Colonic mucosa (tissue), 4 donors: ENCODE measurements at places on chromosomes 1 and 21.
A peak's percentile ranks its signal among the peaks of the same experiment; 100 is the strongest.

DNA sequence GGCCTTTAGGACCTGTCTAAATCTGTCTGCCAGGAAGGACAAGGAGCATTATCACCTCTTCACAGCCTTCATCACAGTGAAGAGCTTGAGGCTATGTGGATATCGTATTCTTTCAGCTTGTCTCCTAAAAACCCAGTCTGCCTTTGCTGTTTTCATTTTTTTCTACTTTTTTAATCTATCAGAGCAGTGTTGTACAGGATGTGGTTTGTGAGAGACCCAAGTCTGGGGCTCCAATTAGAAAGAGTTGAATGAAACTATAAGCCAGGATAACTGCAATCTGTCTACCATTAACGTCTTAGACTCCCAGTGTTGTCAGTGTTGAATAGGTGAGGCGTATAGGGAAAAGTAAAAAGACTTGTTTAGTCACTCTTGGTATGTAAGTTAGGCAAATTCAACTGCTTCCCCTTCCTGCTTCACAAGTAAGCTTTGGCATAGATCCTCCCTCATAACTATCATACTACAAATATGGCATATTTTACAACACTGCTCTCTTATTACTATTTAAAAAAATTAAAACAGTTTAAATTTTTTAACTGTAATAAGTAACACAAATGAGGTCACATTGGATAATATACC is 1225.8 kb upstream of the PRMT6 start:
- no peak for DNase-seq

DNA sequence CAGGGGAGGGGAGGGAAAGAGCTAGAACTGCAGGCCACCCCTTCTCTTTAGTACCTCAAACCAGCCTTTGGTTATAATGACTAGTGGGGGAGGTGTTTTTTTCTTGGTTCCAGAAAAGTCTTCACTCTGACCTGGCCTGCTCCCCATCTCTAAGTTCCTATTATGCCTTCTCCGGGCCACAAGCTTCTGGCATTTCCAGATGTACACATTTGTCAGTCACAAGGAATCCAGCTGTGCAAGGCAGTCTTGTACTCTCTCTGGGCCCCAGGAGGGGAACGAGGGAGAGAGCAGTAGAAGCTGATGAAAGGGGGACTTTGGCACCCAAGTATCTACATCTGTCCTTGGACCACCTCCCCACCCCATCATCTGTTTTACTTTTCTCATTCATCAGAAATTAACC is 2.7 kb upstream of the FALEC start:
- no peak for DNase-seq

DNA sequence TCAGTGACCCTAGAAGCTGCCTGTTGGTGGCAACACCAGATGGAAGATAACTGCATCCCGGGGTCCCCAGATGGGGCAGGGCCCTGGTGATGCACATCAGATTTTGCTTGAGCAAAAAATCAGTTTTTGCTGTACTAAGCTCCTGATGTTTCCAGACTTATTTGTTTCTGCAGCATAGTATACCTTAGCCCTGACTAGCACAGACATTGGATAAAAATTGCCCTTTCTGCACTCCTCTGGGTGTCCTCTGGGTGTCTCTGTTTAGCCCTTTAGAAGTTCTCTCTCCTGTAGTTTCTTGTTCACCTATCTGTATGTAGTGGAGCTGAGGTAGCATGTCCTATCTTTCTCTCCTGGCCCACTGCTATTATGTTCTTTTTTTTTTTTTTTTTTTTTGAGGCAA is 30.3 kb upstream of the PLA2G2C start:
- peak; percentile 36 for DNase-seq

GRCh38 chr1:40143891-40144575 is 17.2 kb upstream of the RLF start:
- DNase-seq: peak; percentile 73

GRCh38 chr21:46188226-46189212 is 4.3 kb upstream of the SPATC1L start:
- peak; percentile 34 for DNase-seq

DNA sequence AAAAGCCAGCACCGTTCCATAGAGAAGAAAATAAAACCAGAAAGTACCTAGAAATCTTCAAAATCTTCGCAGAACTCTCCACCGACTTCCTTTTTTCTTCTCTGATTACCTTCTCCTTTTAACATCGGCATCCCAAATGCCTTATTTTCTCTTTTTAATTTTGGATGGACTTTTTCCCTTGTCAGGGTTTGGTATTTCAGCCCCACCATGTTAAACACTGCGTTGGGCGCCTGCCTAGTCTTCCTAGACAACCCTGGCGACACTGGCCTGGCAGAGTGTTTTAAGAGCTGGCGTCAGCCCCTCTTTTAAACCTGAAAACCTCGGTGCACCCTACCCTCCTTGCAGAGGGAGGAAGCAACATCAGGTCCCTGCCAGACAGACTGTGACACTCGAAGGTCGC is 66.0 kb upstream of the EFHD2 start:
- DNase-seq: no peak

DNA sequence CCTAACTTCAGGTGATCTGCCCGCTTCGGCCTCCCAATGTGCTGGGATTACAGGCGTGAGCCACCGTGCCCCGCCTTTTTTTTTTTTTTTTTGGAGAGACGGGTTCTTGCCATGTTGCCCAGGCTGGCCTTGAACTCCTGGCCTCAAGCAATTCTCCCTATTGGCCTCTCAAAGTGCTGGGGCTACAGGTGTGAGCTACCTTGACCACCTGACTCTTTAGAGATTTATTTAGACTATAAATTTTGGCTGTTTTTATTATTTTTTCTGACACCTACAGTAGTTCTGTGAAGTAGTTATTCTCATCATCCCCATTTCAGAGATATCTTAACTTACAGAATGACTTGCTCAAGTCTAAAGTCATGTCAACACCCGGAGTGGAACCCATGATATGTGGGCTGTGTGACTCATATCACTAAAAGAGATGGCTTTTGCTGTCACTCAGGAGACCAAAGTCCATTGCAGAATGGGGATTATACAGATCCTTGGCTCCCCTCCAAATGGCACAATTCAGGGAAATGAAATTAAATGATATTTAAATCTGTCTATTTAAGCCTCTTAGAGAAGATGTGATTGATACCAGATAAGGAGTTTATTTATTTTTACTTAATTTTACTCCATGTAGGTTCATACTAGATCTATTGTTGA is 93.2 kb downstream of the CTH start:
- peak; percentile 77 for DNase-seq
